ENCODE measurements at places on chromosomes 12 and 14.

DNA sequence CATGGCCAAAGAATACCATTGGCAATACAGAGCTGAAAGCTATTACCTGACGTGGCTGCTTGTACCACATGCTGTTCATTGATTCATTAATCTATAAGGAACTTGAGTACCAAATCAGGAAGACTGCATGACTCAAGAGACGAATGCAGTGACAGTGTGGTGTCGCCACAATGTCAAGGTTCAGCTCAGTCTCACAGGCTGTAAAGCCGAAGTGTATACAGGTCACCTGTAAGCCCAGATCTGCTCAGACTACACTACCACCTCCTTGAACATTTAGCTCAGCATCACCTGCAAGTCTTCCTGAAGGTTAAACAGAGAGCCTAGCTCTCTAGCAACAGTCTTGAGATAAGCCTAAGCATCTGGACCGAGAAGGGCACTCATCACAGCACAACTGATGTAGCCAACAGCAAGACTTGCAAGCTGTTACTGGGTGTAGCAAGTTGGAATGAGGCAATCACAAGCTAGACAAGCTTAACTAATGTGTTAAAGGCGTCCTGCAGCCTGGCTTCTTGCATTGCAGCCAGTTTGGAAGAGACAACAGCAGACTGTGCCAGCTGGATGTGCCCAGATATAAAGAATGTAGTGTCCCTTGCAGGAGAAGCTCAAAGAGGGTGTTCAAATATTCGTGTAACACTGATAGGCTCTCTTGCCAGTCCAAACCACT, 21.0 kb downstream of the TMTC1 start:
- DNase-seq = no peak

DNA sequence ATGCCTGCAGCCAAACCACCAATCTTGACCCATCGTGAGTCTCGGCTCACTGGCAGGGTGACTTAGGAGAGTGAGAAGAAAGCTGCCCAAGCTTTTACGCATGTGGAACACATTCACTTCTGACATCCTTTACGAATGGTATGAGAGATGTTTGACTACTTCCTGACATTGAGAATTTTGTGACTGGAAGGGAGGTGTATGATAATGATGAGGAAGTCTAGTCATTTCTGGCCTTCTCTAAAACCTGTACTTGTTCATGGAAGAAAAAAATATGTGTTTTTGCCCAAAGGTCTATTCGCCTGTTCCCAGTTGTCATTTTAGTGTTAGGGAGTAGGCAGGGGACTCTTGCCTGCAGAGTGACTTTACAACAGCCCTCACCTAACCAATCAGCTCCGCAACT, 227.2 kb upstream of the ATP2B1 start:
- DNase-seq = no peak

- no peak for DNase-seq
Observed at GRCh38 chr14:24403294-24403998, 4.6 kb downstream of the NYNRIN start.

DNA sequence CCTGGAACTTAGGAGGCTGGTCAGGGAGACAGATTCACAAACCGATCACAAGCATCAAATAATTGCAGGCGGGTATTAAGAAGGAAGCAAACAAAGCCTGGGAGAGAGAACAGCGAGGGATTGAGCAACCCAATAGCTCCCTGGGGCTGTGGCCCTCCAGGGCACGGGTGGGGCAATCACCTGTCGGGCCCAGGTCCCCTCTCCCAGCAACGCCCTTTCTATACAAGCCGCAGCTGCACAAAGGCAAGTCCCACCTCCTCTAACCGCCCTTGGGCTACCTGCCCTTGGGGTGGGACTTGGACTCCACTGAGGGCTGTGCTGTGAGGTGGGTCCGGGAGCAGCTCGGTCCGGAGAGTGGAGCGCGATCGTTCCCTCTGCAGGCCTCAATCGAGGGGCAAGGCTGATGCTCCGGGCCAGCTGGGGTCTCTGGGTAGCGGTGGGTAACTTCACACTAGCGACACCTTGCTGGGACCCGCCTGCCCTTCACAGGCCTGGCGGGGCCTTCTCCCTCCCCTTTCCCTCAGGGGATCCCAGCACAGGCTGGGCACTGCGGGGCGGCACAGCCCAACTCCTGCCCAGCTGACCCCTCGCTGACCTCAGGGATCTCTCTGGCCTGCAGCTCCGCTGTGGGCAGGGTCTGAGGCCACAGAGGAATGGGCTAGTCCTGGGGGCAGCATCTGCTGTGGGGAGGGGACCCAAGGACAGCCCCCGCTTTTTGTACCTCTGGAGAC, 8.0 kb downstream of the PHB2 start:
- no peak for DNase-seq

GRCh38 chr12:2904260-2904659, 13.6 kb downstream of the TULP3 start:
- no peak for DNase-seq

DNA sequence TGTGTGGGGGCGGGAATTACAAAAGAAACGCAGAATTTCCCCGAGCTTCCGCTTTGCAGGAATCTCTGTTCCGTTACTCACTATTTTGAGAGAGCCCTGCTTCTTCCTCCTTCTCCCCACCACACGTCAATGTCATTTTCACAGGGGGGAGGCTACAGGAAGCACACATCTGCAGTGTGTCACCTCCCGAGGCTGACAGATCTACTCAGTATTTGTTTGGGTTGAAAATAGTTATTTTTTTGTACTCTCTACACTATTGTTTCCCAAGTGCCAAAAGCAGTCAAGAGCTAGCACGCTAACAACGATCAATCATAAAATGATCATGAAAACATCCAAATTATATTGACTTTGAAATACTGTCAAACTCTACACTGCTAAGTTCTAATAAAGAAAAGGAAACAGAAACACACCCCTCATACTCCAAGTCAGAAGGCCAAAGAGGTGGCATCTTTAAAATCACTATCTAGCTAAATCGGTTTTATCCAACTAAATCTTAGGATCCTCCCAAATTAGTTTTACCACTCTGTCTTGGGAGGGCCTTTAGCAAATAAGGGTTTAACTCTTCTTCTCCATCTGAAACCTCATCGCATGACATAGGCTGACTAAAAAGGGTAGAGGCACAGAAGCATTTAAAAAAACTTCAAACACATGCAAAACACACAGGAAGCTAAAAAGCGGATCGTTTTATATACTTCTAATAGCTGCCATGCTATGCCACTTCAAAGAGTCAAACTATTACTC, 51.8 kb downstream of the FOXN3 start:
- DNase-seq = no peak

- DNase-seq = no peak
Observed at GRCh38 chr14:54647378-54647777, 80.5 kb downstream of the SAMD4A start.

DNA sequence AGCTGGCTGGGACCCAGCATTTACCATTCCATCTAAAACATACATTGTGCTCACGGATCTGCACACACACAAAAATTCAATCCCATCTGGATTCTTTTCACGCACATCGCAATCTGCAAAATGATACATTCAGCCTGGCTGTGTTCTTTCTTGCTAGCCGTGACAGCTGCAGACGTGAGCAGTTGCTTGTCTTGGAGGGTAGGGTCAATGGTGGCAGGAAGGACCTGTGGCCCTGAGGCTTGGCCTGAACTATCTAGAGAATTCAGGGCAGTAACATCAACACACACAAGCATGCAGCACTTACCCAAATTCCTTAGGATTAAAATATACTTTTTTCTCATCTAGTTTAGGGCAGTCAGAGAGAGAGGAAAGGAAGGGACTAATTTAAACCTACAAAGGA, 72.0 kb downstream of the DICER1 start:
- no peak for DNase-seq

DNA sequence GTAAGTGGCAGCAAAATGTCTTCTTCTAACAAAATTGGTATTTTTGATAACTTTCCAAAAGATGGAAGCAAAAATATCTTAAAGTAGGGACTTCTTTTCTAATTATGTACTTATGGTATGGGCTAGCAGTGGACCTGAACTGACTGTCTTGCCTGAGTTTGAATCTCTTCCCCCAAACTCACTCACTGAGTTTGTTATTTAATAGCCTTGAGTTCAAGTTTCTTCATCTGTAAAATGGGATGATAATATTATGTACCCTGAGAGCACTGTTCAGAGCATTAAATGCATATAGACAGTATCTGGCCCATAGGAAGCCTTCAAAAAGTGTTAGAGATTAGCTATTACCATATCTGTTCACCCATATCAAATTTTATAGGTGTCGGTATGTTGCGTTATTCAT, 210.4 kb upstream of the NUDT4 start:
- no peak for DNase-seq

GRCh38 chr12:67482751-67483661, 165.5 kb upstream of the DYRK2 start:
- DNase-seq = peak; percentile 47

DNA sequence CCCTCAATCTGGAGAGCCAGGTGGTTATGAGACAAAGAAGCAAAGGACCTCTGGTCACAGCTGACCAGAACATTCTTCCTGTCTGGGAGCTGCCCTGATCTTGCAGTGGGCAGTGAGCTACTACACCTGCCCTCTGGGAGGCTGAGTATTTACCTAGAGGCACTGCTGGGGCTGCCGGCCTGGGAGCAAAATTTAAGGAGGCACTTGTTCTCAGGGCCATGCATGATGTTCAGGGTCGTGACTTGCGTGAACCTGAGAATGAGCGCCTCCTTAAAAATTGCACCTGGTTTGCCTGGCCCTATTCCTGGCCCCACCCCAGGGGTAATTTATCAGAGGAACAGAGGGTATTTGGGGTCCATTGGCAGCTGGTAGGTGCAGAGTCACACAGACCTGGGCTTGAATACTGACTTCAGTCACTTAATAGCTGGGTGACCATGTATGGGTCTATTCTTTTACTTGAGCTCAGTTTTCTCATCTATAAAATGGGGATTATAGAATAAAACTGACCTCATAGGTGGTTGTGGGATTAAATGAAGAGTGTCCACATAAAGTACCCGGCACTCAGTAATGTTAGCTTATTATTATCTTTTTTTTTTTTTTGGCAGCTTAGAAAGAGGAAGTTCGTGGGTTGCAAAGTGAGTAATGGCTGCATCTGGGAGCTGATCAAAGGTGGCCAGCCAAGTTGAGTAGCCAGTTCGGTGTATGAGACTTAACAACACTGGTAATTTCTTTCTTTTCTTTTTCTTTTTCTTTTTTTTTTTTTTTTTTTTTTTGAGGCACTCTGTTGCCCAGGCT, 107.4 kb upstream of the MED13L start:
- DNase-seq = no peak

GRCh38 chr12:48045965-48046518, 41.8 kb upstream of the COL2A1 start:
- DNase-seq = no peak

DNA sequence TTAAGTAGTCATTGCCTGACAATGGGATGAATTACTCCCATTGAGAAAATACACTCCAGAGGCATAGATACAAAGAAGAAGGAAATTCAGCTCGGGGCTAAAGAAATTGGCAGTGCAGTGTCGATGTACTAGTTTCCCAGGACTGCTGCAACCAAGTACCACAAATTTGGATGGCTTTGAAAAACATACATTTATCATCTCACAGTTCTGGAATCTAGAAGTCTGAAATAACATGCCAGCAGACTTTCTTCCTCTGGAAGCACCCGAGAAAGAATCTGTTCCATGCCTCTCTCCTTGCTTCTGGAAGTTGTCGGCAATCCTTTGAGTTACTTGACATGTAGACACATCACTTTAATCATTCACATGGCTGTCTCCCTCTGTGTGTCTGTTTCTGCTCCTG, 101.9 kb downstream of the TMTC3 start:
- peak; percentile 5 for DNase-seq

DNA sequence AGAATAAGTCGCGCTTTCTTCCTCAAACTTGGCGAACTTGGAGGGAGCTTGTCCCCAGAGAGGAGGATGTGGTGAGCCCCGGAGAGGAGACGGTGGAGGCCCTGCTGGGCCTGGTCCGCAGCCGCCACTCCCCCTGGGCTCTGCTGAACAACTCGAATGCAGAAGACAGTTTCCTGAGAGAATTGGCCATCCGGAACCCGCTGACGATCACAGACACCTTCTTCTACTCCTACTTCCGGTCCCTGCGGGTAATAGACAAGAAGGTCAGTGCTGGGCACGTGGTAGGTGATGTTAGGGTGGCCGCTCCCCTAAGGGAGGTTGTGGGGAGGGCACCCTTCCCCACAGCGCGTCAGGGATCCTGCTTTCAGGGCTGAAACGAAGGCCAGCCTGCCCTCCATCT, 1.6 kb downstream of the LRRC43 start:
- no peak for DNase-seq

DNA sequence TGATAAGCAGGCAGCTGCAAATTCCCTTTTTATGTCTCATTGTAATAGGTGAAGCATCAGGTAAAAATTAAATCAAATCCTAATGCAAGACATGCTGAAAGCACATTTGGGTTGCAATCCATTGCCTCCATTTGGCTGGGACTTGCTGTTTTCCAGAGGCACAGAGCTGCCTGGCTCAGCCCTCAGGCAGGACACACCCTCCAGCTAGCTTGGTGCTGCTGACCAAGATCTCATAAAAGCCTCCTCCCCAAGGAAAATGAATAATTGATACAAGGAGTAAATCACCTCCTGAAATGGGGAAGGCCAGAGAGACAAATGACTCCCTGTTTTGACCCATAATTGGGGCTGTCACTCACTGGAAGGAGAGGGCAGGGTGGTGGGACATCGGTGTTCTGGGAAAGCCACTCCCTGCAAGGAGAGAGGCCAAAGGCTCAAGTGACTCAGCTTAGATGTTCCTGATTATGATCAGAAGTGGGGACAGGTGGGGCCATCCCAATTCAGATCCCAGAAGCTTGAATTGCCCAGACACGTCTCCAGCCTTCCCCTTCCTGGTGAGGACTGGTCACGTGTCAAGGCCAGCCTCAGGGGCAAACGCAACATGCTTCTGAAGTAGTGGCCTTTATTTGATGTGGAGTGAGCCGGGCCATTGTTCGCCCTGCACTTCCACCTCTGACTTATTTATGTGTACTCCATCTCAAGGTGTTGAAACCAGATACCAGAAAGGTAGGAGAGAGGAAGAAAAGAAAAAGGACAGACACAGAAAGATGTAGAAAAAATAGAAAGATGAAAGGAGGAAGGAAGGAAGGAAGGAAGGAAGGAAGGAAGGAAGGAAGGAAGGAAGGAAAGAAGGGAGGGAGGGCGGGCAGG, 773.7 kb downstream of the BCL11B start:
- no peak for DNase-seq

DNA sequence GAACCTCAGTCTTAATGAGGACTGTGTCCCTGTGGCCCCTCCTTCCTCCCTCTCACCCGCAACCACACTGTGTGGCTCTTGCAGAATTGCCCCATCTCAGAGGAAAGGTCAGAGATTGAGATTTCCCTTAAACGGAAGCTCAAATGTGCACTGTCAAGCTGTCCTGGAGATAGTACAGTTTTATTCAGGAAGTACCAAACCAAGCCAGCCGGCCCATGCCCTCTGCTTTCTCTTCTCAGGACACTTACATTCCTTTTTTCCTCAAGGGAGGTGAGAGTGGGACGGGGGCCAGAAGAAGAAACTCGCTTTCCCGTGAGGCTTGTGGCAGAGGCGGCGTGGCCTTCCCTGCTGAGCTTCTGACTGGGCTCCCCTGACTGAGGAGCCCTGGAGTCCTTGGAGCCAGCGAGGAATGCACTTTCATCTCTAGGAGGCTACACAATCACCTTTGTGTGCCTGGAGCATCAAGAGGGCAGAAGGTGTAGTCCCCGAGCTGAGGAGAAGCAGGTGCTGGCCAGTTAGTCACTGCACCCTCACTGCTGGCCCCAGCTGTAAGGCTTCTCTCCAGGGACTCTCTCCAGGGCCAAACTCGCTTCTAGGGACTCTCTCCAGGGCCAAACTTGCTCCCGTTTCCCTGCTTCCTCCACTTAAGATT, 24.1 kb upstream of the ATP2A2 start:
- no peak for DNase-seq
